ENCODE measurements at places on chromosomes 6 and 20. TPM values are rescaled to one million over a fixed set of nuclear protein-coding genes. Genes with fewer than 3 reads are reported as not detected.

- DNase-seq = no peak
These were observed 31.9 kb downstream of the NTSR1 start for GRCh38 chr20:62740286-62741141.

The DDX43 gene
- total RNA-seq = 2.3 TPM

- DNase-seq = no peak
These were observed 1.4 kb upstream of the PRDM13 start for GRCh38 chr6:99605074-99605734.

DNA sequence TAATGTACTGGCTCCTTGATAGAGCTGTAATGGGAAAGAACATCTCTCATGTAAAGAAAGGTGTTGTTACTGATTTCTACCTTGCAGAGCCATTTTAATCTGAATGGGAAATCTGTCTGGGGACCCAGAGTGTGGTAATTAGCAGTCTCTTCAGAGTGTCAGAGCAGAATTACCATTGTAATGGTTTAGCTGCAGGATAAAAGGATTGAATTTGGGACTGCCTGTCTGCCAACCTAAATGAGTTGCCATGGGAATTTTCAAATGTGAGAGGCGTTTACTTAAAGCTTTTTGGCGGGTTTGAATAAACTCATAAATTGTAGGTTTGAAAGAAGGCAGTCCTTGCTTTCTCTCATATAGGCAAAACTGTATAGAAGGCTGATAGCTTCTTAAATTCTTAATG lies 128.8 kb downstream of the QKI start:
- DNase-seq = no peak

DNA sequence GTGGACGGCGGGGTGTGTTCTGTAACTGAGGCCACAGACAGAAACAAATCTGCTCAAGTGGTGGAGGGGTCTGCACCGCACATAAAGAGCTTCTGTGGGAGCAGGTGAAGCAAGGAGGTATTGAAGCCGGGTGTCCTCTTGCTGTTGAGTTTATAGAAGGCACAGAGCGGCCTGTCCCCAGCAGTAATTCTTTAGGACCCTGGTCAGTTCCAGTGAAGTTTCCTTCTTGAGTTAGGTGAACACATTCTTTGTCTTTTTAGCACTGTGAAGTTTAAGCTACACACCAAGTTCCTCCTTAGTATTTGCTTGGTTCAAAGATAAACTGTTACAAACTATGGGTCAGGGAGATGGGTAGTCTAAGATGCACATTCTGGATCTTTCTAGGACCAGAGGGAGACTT lies 6.1 kb downstream of the PRDM1 start:
- DNase-seq = no peak

The CST4 gene
- not detected for total RNA-seq

GRCh38 chr6:116087437-116088027 lies 13.1 kb upstream of the NT5DC1 start:
- no peak for DNase-seq

GRCh38 chr6:70396796-70397729 lies 16.2 kb upstream of the FAM135A start:
- DNase-seq = no peak

DNA sequence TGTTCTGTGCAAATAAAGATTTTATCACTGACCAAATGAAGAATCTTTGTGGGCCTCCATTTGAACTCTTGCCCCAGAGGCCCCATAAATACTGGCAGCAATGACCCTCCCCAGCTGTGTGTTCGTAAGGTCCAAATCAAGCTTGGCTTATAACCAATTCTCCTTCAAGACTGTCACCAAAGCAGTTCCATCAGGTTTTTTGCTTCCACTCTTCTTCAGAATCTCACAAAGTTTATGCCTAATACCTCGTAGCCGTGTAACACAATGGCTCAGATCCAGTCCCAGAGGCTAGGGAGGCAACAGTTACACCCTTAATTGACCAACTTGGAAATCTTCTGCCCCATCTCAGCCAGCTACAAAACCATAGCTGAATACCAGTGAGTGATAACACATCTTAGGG lies 120.5 kb downstream of the HIVEP2 start:
- no peak for DNase-seq

DNA sequence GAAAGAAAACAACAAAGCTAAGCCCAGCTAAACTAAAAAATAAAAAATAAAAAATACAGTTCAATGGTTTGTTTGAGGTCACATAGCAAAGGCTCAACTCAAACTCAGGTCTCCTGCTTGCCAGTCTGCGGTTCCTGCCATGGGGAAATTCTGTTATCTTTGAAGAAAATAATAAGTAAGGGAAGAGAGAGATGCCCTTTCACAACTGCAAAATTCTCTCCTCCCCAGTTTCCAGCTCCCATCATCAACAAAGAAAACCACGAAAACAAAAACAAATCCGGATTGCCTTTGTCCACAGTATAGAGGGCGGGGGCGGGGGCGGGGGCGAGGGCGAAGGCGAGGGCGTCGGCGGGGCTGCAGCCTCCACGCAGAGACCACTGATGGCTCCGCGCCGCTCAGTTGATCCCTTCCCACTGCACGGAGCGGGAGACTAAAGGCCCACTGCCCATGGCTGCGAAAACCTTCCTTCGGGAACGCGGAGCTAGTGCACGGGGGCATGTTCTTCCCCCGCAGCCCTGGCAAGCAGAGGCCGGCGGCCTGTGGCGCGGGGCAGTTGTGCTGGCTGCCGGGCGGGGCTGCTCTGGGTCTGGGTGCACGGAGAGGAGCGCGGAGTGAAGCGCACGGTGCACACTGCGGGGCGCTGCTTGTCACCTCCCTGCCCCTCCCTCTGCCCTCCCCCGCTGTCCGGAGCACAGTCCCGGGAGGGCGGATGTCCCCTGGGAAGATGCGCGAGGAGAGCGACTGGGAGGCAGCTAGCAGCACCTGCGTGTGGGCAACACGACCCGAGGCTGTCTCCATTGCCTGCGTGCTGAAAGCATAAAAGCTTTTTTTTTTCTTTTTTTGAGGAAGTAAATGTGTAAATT lies 54.1 kb upstream of the TPD52L1 start:
- no peak for DNase-seq

The C6orf15 gene
- total RNA-seq = 17.8 TPM

GRCh38 chr6:13496513-13497190 lies 9.3 kb upstream of the GFOD1 start:
- no peak for DNase-seq

The RAET1L gene
- total RNA-seq = 7.1 TPM
